Nucleus accumbens (tissue), 56 donors: ENCODE measurements at places on chromosomes 2 and 18.

GRCh38 chr2:136331226-136331625, 213.3 kb upstream of the CXCR4 start:
- DNase-seq, result no peak

GRCh38 chr2:102718387-102719316, 43.2 kb upstream of the TMEM182 start:
- DNase-seq, result no peak

GRCh38 chr2:136305517-136306192, 187.7 kb upstream of the CXCR4 start:
- DNase-seq, result no peak

DNA sequence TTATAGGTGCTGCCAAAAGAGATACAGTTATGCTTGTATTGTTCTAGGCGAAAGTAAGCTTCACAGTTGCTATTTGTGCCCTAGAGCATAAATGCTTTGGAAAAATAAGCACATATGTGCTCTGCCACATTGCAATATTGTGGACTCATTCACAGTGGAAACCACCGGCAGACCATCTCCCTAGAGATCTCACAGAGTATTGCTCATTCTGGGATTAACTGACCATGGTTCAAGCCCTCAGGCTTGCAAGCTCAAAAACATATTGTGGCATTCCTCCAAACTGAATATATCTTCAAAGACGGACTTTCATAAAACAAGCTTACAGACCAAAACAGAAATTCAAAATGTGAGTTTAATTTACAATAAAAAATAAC, 158.2 kb upstream of the CCDC150 start:
- no peak for DNase-seq

DNA sequence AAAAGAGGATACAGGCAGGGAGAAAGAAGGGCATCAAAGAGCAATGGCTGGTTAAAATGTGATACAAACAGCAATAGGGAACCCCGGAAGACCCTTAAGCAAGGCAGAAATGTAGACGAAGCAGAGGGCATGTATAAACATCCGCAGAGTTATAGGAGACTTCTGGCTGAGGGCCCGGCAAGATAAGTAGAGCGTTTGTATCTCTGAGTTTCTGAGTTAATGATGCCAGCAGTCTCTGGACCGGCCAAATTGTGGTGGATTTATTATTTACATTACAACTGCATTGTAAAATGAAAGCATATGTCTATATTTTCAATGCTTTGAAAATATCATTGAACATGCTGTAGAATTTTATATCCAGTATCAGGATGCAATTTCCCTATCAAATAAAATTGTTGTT, 148.0 kb upstream of the KCTD1 start:
- DNase-seq, result no peak

- DNase-seq, result no peak
Observed at GRCh38 chr18:63908858-63909257, 1.1 kb downstream of the SERPINB10 start.

- no peak for DNase-seq
Observed at GRCh38 chr2:194883711-194884110, 773.3 kb upstream of the SLC39A10 start.

DNA sequence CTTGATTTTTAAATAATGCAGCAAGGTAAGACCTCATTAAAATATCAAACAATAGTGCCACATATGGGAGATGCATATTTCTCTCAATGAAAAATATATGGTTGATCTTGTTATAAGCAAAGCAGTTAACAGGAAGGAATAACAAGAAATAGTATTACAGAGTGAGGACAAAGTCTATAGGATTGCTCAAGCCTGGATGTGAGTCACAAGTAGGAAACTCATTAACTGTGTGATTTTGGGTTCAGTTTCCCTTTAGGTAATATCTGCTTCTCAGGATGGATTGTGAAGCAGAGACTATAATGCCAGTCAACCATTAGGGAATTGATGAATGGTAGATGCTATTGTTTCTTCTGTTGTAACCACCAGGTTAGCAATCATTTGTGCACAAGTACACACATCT, 42.9 kb upstream of the SPHKAP start:
- no peak for DNase-seq

- no peak for DNase-seq
Observed at GRCh38 chr18:48708807-48709206, 170.0 kb downstream of the CTIF start.

DNA sequence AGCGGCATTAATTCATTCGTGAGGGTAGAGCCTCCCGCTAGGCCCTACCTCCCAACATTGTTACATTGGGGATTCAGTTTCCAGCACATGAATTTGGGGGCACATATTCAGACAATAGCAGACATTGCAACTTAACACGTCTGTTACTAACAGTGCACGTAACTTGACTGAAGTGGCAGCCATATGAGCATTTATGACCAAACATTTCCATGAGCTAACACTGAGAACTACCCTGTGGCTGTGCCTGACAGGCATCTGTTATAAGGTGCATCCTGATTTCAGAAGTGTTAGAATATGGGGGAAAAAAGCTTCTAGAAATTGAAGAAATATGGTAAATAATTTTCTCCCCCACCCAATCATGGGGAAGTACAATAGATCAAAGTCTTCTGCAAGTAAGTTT, 24.5 kb downstream of the MALT1 start:
- DNase-seq, result no peak

DNA sequence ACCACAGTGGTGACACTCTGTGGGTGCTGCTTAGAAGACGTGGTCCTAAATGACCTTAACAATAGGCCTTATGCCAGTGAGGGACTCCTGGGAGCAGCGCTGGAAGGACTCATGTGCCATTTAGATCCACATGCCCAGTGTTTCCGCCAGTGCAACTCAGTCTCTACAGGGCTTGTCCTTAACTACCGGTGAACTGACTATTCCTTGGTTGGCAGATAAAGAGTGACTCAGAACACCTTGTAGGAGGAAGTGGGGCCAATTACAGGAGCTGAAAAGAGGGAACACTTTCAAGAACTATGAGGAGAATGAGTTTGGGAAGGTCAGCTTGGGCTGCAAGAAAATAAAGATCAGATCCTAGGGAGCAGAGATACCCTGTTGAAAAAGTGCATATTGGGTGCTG, 1.8 kb upstream of the CDK5R2 start:
- DNase-seq, result no peak

DNA sequence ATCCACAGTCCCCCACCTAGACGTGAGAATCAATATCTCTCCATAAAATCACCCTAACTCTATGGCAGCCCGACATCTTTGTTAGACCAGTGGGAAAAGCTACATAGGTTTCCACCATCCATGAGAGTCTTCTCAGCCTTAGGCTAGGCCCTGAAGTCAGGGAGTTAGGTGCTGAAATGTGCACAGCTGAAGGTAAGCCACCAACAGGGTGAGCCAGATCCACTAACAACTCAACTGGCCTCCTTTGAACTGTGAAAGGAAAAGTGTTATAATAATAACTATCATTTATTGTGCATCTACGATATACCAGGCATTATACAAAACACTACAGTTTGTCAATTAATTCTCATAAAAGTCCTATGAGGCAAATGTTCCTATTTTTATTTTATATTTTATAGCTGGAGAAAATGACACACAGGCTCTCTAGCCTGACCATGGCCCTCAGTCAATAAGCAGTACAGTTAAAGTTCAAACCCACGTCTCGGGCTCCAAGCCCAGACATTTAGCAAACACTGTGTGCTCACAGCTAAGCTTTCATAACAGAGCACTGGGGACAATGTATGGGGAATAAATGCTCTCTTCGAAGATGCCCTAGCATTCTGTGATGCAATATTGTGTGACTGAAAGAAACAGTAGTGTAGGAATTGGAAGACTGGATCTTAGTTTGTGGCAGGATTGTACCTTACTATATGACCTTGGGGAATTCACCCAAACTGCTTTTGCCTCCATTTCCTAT, 11.2 kb upstream of the CYP27C1 start:
- DNase-seq, result no peak

GRCh38 chr2:18544171-18544570, 16.3 kb downstream of the RDH14 start:
- DNase-seq, result no peak

DNA sequence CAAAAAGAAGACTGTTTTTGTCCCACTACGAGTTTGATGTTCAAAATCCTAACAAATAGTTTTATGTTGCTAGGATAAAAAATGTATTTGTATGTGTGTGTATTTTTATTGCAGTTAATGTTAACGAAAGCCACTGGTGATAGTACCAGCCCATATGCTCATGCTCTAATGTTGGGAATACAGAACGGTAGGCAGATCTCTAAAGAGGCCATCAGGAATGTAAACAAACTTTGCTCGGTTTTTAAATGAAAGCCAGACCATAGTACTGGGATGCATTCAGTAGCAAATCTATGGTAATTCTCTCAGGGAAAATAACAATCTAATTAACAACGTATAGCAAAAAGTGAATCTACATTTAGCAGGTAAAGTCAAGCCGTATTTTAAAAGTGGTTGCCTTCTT, 208.1 kb downstream of the NEDD4L start:
- no peak for DNase-seq
